ENCODE measurements at places on chromosomes 6 and 20.
A peak's percentile ranks its signal among the peaks of the same experiment; 100 is the strongest.

GRCh38 chr20:41094353-41095055 lies 42.8 kb upstream of the PLCG1 start:
- no peak for DNase-seq

DNA sequence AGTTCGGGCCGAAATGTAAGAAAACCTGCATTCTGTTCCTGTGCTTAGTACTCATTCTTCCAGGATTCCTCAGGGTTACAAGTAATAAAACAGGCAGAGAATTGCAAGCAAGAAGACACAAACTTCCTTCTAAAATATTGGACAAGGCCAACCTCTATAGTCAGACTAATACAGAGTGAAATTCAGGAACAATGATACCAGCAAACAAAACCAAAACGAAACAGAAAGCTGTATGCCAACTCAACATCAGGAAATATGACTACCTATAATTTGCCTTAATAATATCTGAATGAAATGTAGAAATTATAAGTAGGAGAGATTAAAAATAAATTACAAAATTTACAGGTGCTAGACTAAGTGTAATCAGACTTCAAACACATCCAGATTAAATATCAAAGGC lies 238.8 kb downstream of the HIVEP2 start:
- DNase-seq, result no peak

GRCh38 chr20:35806075-35806474 lies 34.3 kb downstream of the PHF20 start:
- DNase-seq, result no peak

- DNase-seq, result peak; percentile 42
Measured at GRCh38 chr6:169959136-169960002, 207.9 kb downstream of the ERMARD start.

GRCh38 chr6:165092881-165093595 lies 216.4 kb downstream of the C6orf118 start:
- DNase-seq, result no peak

GRCh38 chr6:167476844-167477595 lies 152.1 kb downstream of the TTLL2 start:
- no peak for DNase-seq

DNA sequence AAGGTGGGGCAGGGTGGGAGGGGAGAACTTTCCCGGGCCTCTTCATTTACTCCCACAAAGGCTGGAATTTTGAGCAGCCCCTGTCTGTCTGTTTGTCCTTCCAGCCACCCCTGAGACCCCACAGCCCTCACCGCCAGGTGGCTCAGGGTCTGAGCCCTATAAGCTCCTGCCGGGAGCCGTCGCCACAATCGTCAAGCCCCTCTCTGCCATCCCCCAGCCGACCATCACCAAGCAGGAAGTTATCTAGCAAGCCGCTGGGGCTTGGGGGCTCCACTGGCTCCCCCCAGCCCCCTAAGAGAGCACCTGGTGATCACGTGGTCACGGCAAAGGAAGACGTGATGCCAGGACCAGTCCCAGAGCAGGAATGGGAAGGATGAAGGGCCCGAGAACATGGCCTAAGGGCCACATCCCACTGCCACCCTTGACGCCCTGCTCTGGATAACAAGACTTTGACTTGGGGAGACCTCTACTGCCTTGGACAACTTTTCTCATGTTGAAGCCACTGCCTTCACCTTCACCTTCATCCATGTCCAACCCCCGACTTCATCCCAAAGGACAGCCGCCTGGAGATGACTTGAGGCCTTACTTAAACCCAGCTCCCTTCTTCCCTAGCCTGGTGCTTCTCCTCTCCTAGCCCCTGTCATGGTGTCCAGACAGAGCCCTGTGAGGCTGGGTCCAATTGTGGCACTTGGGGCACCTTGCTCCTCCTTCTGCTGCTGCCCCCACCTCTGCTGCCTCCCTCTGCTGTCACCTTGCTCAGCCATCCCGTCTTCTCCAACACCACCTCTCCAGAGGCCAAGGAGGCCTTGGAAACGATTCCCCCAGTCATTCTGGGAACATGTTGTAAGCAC lies 46.0 kb upstream of the TTPAL start:
- DNase-seq, result no peak

- no peak for DNase-seq
Measured at GRCh38 chr6:71982389-71982788, 96.0 kb downstream of the RIMS1 start.

GRCh38 chr6:147677647-147678046 lies 169.2 kb downstream of the SAMD5 start:
- peak; percentile 1 for DNase-seq

- DNase-seq, result no peak
Measured at GRCh38 chr20:2671977-2672376, 8.0 kb upstream of the IDH3B start.

GRCh38 chr6:593139-593906 lies 63.6 kb downstream of the HUS1B start:
- peak; percentile 62 for DNase-seq

DNA sequence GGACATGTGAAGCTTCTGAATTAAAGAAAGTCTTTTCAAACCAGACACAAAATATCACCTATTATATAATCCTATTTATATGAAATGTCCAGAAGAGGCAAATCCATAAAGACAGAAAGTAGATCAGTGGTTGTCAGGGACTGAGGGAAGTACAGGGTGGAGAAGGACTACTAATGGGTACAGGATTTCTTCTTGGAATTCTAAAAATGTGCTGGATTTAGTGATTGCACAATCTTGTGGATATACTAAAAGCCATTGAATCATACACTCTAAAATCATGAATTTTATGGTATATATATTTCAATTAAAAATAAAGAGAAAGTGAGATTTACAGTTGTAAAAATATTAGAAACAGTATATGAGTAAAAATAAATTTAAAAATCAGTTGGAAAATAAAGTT lies 18.7 kb upstream of the MC3R start:
- no peak for DNase-seq

DNA sequence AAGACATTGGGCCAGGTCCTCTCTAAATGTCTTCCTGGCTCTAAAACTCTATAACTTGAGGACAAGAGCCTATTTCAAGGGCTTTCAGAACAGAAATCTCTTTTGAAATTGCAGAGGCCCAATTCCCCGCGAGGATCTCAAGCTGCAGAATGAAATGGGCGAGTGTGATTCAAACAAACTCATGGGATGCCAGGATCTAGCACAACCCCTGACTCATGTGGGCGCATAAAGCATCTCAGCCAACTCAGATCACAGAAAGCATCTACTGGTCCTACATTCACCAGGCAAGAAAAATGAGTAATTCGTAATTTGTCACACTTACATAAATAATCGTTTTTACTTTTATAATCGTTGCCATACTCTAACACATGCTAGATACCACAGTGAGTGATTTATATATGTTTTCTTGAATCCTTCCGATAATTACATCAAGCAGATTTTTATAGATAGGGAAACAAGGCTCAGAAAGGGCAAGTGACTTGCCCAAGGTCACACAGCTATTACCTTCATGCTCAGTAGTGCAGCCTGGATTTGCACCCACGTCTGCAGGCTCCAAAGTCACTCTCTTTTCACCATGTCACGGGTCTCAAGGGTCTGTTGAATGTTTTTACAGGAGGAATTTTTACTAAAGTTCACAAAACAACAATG lies 26.2 kb downstream of the FOXF2 start:
- no peak for DNase-seq

GRCh38 chr6:125499535-125499934 lies 197.8 kb upstream of the HDDC2 start:
- DNase-seq, result no peak

- no peak for DNase-seq
Measured at GRCh38 chr20:53608456-53609452, 15.1 kb upstream of the ZNF217 start.

DNA sequence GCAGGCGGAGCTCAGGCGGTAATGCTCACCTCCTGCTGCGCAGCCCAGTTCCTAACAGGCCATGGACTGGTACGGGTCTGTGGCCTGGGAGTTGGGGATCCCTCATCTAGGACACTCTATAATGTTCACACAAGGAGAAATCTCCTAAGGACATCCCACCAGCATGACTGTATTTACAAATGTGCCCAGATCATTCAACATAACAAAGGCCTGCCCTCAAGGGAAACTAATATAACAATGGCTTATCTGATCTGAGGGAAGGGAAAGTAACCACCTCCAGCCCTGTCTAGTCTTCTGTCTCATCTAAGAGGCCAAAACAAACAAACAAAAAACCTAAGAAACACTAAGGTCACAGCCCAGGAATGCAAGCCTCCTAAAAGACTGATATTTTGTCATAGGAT lies 232.8 kb downstream of the RNGTT start:
- no peak for DNase-seq

DNA sequence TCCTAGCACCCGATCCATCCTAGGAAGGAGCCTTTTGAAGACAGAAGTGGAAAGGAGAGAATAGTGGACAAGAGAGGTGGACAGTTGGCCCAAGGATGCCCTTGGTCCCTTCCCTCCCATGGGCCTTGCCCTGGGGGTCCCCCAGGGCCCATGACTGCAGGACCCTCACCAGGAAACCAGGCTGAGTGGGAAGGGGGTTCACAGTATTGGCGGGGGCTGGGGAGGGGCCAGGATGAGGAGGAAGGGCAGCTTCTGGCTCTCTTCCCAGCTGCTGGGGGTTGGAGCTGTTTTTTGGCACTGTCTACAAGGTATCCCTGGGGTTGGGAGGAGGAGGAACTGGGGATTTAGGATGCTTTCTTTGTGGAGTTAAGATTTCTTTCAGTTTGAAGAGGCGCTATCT lies 4.0 kb upstream of the DSN1 start:
- DNase-seq, result no peak
